Stimulated activated CD8-positive, alpha-beta memory T cell treated with anti-CD3 and anti-CD28 coated beads, Interleukin-7, amount 100 ng/mL, for 4 hours (primary cell): ENCODE measurements at places on chromosomes 12 and 14.

- no peak for DNase-seq
Observed at GRCh38 chr12:32558903-32559302, 120.2 kb upstream of the DNM1L start.

DNA sequence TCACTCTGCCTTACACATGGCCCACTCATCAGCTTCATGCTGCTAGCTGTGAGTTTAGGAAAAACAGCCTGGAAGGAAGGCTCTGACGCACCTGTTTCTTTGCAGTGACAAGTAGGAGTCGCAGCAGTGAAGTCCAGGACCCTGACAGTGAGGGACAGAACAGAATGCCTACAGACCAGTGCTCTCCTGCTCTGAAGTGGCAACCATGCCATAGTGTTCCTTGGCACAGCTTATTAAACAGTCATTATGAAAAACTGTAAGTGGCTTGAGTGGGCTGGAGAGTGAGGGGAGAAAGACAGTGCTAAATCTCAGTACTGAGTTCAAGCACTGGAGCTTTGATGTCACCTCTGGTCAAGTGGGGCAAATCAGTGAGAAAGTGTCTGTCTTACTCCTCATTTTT lies 61.7 kb downstream of the MYRFL start:
- no peak for DNase-seq

DNA sequence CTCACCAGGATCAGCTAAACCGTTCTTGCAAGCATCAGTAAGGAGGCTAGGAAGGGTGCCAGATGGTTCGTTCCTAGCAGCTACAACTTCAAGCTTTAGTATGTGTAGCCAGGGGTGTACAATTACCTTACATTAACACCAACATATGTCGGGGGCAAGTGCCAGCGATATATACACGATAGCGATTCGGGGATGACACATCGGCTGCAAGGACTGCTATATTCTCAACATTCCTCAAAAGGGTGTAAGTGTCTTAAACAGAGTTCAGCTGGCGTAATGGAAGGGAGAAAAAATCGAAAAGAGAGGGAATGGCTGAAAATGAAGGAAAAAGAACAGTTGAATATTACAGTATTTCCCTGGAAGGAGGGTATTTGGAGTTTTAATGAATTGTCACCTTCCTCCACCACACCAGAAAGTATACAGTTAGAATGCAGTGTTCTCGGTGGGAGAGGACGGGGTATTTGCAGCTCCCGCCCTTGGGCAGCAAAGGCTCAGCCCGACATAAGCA lies 545 bp downstream of the LIMA1 start:
- DNase-seq, result no peak

- DNase-seq, result no peak
Observed at GRCh38 chr14:72824051-72824450, 69.8 kb downstream of the DPF3 start.

- no peak for DNase-seq
Observed at GRCh38 chr14:103337794-103338193, 3.8 kb downstream of the EIF5 start.

GRCh38 chr12:92703786-92704185 lies 997 bp downstream of the PLEKHG7 start:
- DNase-seq, result no peak

GRCh38 chr14:54728700-54729527 lies 162.0 kb downstream of the SAMD4A start:
- DNase-seq, result no peak

DNA sequence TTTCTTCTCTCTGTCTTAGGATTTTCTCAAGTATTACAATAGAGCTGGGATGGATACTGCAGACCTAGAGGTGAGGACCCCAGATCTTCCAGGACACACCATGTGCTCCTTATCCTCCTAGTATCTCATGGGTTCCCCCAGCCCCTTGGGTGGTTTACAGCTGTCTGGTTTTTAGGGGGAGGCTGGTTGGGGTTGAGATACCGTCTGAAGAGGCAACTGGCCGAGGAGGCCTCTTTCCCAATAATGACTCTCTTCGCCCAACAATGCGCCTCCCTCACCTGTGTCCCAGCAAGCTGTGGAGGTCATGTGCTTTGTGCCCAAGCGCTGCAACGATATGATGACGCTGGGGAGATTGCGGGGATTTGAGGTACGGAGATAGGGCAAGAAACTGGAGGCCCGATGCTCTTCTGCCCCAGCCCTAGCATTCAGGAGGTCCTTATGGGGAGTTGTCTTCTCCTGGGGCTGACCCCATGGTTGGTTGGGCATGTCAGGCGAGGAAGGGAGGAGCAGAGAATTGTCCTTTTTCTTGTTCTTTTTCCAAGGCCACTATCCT lies 3.8 kb downstream of the ARHGEF25 start:
- DNase-seq, result no peak

DNA sequence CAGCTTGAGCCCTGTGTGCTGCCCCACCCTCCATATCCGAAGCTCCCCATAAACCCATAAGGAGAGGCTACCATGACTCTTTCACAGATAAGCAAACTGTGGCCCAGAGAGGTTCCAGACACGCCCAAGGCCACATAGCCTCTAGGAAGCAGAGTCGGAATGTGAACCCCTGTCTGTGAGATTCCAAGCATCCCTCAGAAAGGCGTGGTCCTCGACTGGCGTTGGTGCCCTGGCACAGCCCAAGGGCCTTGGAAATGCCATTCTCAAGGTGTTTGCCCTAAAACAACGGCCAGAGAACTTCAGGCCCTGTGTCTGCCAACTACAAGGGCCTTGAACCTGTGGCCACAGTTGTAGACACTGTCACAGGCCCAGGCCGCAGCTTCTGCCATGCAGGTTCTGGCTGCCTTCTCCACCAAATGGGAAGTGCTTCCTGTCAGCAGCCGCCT lies 8.5 kb upstream of the DIO3 start:
- DNase-seq, result no peak

DNA sequence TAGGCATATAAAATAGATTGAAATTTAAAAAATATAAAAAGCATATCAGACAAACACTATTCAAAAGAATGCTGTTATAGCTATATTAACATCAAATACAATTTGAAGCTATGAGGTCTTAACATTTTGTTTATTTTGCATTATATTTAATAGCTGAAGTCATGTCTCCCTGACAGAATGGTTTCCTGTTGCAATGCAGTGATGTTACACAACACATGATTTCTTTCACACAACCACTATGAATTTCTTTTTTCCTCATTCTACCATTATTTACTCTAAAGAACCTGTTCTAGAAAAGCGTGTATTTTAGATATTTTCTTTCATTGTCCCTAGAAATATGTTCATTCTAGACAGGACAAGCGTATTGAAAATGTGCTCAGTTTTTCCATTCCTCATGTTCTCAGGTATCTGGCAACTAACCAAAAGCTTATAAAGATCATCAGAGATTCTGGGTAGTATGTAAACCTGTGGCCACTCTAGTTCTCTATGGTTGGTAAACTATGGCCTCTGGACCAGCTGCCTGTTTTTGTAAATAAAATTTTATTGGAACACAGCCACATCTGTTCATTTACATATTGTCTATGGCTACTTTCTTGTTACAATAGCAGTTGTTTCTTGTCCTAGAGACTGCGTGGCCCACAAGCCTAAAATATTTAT lies 183.8 kb downstream of the FOXA1 start:
- no peak for DNase-seq

DNA sequence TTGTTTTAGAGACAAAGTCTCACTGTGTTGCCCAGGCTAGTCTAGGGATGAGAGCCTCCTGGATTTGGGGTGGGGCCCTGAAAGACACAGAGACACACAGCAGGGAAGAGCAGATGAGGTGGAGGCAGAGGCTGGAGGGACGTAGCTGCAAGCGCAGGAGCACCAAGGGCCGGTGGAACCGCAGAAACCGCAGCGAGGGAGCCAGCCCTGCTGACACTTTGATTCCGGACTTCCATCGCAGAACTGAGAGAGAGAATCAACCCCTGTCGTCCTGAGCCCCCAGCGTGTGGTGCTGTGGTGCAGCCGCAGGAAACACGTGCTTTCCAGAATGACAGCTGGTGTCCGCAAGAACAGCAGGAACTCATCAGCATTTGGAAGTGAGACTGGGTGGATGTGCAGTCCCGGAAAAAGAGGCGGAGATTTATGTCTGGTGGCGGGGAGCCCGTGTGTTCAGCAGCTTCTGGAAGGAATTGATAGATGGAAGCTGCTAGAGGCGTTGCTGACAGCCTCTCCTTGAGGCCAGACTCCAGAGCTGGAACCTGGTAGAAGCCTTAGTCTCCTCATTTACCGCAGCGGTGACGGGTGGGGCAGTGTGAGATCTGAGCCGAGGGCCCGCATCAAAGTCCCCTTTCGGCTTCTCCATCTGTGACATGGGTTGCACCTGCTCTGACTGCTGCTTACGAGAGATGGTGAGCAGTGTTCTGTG lies 21.9 kb upstream of the KLC1 start:
- DNase-seq, result peak; percentile 41
